ENCODE measurements at places on chromosomes 12 and 14.

DNA sequence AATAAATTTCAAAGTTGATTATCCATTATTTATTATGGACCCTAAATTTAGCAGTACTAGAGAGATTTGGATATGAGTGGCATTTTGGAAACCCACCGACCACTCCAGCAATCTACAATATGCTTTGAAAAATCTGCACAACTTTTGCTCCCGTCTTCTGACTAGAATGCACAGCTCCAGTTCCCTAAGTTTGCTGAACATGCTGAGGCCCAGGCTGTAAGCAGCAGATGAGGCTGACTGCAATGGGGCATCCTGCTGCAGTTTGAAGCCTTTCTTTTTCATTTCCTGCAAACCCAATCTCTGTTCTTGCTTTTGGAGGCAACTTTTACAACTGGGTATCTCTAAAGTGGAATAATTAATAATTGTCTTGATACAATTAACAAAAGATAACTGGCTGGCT lies 405.8 kb downstream of the ATP23 start:
- DNase-seq: no peak

GRCh38 chr12:33813536-33813935 lies 208.8 kb upstream of the ALG10 start:
- no peak for DNase-seq

- DNase-seq: no peak
Measured at GRCh38 chr12:54338698-54339296, 13.9 kb downstream of the COPZ1 start.

DNA sequence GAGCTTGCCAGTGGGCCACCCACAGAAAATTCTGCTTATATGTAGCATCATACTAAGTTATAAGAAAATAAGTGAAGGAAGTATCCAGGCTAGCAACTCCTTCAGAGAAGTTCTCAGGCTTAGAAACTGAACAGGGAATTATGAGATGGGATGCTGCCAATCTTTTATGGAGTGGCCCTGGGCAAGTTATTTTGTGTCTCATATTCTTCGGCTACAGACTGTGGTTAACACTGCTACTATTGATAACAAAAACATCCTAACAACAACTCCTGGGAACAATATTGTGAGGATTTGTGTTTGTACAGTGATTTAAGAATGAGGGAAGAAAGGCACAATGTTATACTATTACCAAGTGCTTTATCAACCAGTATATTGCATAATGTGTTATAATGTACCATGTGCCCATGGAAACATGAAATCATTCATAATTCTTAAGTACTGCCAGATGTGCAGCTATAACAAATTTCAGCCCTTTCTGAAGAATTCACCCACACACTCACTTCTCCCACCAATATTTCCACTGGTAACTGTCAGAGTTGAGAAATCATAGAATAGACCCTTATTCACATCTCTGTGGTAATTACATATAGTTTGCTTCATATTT lies 113.3 kb upstream of the SOX5 start:
- no peak for DNase-seq

DNA sequence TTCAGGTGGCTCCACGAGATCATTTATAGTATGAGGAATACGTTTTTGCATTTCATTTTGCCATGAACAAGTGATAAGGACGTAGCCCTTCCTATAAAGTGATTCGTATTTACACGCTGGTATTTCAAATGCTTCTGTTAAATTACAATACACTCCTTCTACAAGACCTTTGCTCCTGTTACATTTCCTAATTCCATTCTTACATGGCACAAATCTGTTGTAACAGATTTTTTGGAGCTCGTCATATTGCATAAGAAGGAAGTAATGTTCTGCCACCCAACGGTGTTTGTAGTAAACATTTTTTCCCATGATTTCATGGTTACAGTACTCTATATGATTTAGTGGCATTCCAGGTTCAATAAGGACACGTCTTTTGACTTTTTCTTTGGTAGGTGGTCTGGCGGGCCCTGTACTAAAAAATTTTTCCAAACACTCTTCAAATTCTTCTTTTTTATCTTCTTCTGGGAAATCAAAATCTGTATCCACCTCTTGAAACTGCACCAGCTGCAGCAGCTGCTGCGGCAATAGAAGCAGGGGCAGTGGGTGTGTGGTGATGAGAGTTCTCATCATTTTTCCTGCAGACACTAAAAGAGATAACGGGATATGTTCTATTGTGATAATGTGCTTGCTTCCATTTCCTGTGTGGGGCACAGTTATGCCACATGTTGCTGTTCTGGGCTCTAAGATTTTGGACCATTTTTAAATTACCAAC lies 4.2 kb downstream of the RNASE9 start:
- no peak for DNase-seq

- DNase-seq: no peak
Measured at GRCh38 chr12:104643819-104644669, 187.3 kb downstream of the CHST11 start.

GRCh38 chr12:86613311-86613710 lies 357.1 kb upstream of the MGAT4C start:
- DNase-seq: no peak

DNA sequence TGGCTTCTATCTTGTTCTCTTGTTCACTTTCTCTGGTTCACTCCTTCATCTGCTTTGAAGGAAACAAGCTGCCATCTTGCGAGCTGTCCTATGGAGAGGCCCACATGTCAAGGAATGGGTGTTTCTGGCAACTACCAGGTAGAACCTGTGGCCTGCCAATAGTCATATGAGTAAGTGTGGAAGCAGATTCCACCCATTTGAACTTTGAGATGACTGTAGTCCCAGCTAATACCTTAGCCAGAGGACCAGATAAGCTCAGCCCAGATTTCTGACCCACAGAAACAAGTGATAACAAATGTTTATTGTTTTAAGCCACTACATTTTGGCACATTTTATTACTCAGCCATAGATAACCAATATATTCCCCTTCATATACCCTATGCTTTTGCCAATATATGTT lies 4.0 kb upstream of the SLC38A2 start:
- no peak for DNase-seq

GRCh38 chr12:52573306-52573705 lies 337 bp downstream of the KRT74 start:
- no peak for DNase-seq

DNA sequence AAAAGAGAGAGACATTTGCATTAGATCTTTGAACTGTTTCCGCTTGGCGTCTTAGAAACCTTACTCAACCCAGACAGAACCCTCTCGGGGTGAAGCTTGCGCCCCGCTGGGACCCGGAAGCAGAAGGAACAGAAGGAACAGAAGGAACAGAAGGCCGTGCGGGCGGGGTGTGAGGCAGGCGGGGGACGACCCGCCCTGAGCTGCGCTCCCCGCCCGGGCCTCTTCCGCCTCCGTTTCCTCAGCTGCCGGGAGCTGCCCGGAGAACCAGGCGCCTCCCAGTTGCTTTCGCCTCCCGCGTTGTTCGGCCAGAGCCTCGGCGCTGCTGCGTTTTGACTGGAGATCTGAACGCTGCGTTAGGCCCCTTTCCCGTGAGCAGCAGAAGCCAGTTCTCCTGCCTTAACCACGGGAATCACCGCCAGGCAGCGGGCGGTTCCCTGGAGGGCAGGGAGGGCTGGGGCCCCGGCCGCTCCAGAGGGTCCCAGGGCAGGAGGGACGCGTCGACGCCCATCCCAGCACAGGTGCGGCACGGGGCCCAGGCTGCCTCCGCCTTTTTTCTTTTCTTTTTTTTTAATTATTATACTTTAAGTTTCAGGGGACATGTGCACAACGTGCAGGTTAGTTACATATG lies 19.3 kb upstream of the MMP17 start:
- DNase-seq: no peak

Measured in C1 segment of cervical spinal cord (tissue), 14 donors.